ENCODE measurements at places on chromosomes 12 and 14.

GRCh38 chr12:121296618-121297434 lies at the start of gene CAMKK2:
Gene CAMKK2, minus strand, starts transcription at chr12:121296709. Its CDS starts 22,183 bp downstream, at chr12:121274526.
- no peaks in the 10 kb centered on the region for H3K27me3 ChIP-seq
- peak within 1 kb of the TSS; percentile 76 for H3K27ac ChIP-seq
- DNase-seq: peak; percentile 92
- H3K4me3 ChIP-seq: peak within 1 kb of the TSS; percentile 62
- peaks cover 28% of the 10 kb centered on the region for H3K4me1 ChIP-seq

- no peaks in the 10 kb centered on the region for H3K36me3 ChIP-seq
- H3K27ac ChIP-seq: no peak overlapping the region
- no peak overlapping the region for H3K4me3 ChIP-seq
Measured at GRCh38 chr14:54564868-54565784, 1.8 kb upstream of the SAMD4A start.

- no peak for DNase-seq
- no peaks in the 10 kb centered on the region for H3K27me3 ChIP-seq
- no peak within 1 kb of the TSS for H3K27ac ChIP-seq
- H3K4me1 ChIP-seq: no peaks in the 10 kb centered on the region
- H3K36me3 ChIP-seq: no peaks in the 10 kb centered on the region
Measured at GRCh38 chr14:77498120-77498979, at the start of gene ISM2. Gene ISM2, minus strand, starts transcription at chr14:77498816. Its CDS starts 23 bp downstream, at chr14:77498793.

DNA sequence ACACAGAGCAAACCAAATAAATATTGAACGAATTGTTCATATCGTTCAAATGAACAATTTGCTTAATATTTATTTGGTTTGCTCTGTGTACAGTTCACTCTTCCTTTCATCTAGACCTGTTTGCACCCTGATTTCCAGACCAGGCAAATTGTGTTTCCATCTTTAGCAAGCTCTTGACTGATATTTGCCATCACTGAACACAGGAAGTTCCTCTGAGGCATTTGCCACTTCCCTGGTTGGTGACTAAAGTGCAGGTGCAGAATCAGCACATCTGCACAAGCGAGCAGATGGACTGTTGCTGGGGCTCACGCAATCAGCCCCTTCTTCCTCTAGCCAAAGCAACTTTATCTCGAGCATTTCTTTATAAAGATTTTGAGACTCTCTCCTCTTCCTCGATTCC lies 112.9 kb downstream of the DAAM1 start:
- peaks cover 85% of the 10 kb centered on the region for H3K4me1 ChIP-seq
- no peaks in the 10 kb centered on the region for H3K27me3 ChIP-seq
- H3K4me3 ChIP-seq: no peak overlapping the region
- DNase-seq: peak; percentile 88

DNA sequence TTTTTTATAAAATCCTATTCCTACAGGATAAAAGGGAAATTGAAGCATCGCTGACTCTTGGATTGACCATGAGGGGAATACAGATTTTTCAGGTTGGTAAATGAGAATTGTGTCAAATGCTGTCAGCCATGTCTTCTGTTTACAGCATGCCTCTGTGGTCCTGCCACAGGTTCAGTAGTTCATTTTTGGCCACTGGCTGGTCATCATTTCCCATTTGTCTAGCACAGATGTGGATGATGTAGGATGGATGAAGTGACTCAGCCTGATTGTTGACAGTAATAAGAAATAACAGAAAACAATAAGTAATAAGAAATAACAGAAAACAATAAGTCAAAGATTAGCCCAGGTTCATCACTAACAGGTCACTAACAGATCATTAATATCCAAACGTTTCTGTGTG lies 59.8 kb downstream of the FRMD6 start:
- no peaks in the 10 kb centered on the region for H3K27me3 ChIP-seq
- DNase-seq: no peak
- no peaks in the 10 kb centered on the region for H3K4me1 ChIP-seq
- H3K36me3 ChIP-seq: peaks cover 64% of the 10 kb centered on the region
- H3K27ac ChIP-seq: no peak overlapping the region
- H3K4me3 ChIP-seq: no peak overlapping the region

- no peaks in the 10 kb centered on the region for H3K27me3 ChIP-seq
- H3K4me1 ChIP-seq: no peaks in the 10 kb centered on the region
- H3K27ac ChIP-seq: no peak overlapping the region
- no peak overlapping the region for H3K4me3 ChIP-seq
- H3K36me3 ChIP-seq: no peaks in the 10 kb centered on the region
Measured at GRCh38 chr12:101010896-101011295, 199.1 kb downstream of the SLC5A8 start.

- H3K4me3 ChIP-seq: no peak overlapping the region
- no peaks in the 10 kb centered on the region for H3K36me3 ChIP-seq
- DNase-seq: peak; percentile 1
- H3K27ac ChIP-seq: no peak overlapping the region
Measured at GRCh38 chr14:101018561-101019290, 115.2 kb upstream of the RTL1 start.

- no peak overlapping the region for H3K4me3 ChIP-seq
- no peaks in the 10 kb centered on the region for H3K4me1 ChIP-seq
- H3K27me3 ChIP-seq: peaks cover 6% of the 10 kb centered on the region
- no peak overlapping the region for H3K27ac ChIP-seq
- no peaks in the 10 kb centered on the region for H3K36me3 ChIP-seq
Measured at GRCh38 chr14:70096866-70097265, 91.9 kb downstream of the SLC8A3 start.

GRCh38 chr12:45794422-45794821 lies 64.9 kb downstream of the ARID2 start:
- H3K36me3 ChIP-seq: peaks cover 7% of the 10 kb centered on the region
- DNase-seq: no peak
- H3K4me3 ChIP-seq: no peak overlapping the region
- no peak overlapping the region for H3K27ac ChIP-seq

- DNase-seq: no peak
- H3K36me3 ChIP-seq: no peaks in the 10 kb centered on the region
- no peak overlapping the region for H3K4me3 ChIP-seq
Measured at GRCh38 chr14:29078810-29079522, 312.4 kb downstream of the FOXG1 start.

DNA sequence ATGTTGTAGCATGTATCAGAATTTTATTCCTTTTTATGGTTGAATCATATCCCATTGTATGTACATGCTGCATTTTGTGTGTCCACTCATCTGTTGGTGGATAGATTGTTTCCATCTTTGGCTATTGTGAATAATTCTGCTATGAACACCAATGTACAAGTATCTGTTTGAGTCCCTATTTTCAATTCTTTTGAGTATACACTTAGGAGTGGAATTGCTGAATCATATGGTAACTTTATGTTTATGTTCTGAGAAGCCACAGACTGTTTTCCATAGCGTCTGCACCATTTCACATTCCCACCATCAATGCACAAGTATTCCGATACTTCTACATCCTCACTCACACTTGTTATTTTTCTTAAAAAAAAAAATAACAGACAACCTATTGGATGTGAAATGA lies 91.5 kb downstream of the ARF6 start:
- H3K36me3 ChIP-seq: no peaks in the 10 kb centered on the region
- no peak overlapping the region for H3K27ac ChIP-seq
- no peaks in the 10 kb centered on the region for H3K4me1 ChIP-seq
- no peak for DNase-seq

DNA sequence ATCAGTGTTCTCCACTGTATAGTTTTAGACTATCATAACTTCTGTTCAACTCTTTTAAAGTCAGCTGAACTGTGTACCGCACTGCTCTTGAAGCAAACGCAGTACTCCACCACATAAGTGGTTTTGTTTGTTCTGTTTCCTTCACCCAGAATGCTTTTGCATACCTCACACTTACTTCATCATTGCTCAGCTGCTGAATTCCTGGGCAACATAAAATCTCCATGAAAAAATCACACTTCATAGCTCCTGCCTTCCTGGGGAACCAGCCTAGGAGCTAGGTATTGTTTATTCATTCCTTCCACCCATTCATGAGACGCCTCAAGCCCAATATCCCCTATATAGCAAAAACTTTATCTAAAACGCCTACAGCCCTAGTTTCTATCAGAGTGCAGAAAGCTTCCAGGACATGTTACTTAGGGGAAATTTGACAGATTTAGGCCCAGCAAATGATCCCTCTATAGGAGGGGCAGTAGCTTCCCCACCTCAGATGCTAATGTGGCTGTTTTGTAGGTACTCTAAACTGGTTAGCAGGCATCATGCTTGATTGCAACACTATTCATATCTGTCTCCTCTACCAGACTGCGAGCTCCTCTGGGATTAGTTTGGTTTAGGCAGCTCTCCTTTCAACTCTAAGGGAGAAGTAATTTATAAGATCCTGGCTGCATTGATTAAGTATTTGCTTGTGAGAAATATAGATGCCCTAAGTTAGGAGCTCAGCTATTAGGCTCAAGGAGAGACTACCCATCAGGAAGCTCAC lies 44.5 kb downstream of the LRRC9 start:
- H3K4me3 ChIP-seq: 0 out of 2 replicates have a peak overlapping the region, but pooled peaks have one; percentile 4
- no peak overlapping the region for H3K27ac ChIP-seq
- H3K36me3 ChIP-seq: no peaks in the 10 kb centered on the region
- H3K4me1 ChIP-seq: peaks cover 11% of the 10 kb centered on the region
- peaks cover 7% of the 10 kb centered on the region for H3K27me3 ChIP-seq

GRCh38 chr14:61528591-61529021 lies 166.7 kb upstream of the HIF1A start:
- no peak overlapping the region for H3K27ac ChIP-seq
- peaks cover 85% of the 10 kb centered on the region for H3K36me3 ChIP-seq
- no peak overlapping the region for H3K4me3 ChIP-seq
- no peaks in the 10 kb centered on the region for H3K27me3 ChIP-seq
- DNase-seq: no peak
- peaks cover 32% of the 10 kb centered on the region for H3K4me1 ChIP-seq

GRCh38 chr14:48247977-48248376 lies 572.6 kb upstream of the MDGA2 start:
- H3K4me1 ChIP-seq: no peaks in the 10 kb centered on the region
- no peak for DNase-seq
- no peak overlapping the region for H3K4me3 ChIP-seq
- no peaks in the 10 kb centered on the region for H3K27me3 ChIP-seq

DNA sequence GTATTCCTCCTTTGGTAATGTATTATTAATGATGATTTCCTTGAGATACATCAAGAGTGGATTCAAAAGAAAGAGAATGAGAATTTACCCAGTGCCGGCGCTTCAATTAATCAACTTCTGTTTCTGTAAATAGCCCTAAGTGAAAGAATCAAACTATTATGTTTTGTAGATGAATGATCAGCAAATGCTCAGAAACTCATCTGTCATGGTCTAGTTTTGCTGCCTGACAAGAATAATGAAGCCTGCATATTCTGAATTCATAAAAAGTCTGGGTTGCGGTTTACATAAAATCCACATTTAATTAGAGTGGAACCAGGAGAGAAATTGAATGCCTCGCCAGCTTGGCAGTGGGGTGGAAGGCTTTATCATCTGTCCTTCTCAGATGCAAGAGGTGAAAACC lies 325.3 kb downstream of the GALC start:
- no peak for DNase-seq
- no peaks in the 10 kb centered on the region for H3K4me1 ChIP-seq
- H3K36me3 ChIP-seq: no peaks in the 10 kb centered on the region
- H3K27ac ChIP-seq: no peak overlapping the region
- H3K27me3 ChIP-seq: no peaks in the 10 kb centered on the region

DNA sequence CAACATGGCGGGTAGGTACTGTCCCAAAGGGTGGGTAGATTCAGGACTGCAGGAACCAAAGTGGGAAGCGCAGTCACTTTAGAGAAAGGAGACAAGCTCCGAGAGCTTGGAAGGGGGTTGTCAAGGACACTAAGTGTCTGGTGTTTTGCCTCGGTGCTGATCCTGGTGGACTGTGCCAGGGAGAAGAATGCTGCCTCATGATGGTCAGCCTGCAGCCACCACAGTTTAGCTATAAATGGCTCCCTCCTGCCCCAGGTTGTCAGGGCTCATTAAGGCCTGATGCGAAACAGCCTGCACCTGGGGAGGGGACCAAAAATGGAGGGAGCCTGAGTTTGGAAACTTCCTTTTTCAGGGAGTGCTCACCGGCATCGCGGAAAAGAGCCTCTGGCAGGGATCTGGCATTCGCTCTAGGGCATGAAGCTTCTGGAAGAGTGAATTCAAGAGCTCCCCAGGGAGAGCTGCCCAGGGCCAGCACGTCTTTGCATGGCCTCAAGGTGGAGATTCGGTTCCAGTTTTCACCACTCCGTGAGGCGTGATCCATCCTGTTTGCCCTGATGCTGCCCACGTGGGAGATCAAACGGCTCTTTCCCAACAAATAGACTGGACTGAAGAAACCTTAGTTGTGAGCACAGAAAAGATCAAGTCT lies 164.0 kb downstream of the FOXN3 start:
- no peak overlapping the region for H3K27ac ChIP-seq
- no peak for DNase-seq
- H3K36me3 ChIP-seq: peaks cover 10% of the 10 kb centered on the region
- no peak overlapping the region for H3K4me3 ChIP-seq
- peaks cover 10% of the 10 kb centered on the region for H3K4me1 ChIP-seq

DNA sequence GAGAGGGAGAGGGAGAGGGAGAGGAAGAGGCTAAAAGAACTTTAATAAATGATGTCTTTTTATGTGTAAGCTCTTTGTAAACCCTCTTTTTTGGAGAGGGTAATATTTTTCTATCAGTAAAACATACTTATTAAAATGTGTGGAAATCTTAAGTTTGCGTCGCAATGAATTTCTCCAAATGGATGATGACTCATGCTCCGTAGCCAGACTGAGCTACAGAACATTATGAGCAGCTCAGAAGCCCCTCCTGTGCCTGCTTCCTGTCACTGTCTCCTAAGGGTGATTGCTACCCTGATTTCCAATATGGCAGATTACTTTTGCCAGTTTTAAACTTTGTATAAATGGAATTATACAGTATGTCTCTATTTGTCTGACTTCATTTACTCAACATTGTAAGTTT lies 13.0 kb upstream of the PYGL start:
- no peaks in the 10 kb centered on the region for H3K27me3 ChIP-seq
- no peak overlapping the region for H3K27ac ChIP-seq
- DNase-seq: no peak
- peaks cover 7% of the 10 kb centered on the region for H3K4me1 ChIP-seq
- H3K4me3 ChIP-seq: no peak overlapping the region
- no peaks in the 10 kb centered on the region for H3K36me3 ChIP-seq

DNA sequence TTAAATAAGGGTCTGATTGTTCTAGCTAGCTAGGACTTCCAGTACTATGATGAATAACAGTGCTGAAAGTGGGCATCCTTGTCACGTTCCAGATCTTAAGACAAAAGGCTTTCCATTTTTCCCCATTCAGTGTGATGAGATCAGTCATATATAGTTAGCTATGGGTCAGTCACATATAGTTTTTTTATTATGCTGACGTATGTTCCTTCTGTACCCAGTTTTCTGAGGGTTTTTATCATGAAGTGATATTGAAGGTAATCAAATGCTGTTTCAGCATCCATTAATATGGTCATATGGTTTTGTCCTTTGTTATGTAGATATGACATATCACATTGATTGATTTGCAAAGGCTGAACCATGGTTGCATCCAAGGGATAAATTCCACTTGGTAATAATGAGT lies 800.1 kb upstream of the FBXO33 start:
- no peaks in the 10 kb centered on the region for H3K4me1 ChIP-seq
- H3K27me3 ChIP-seq: no peaks in the 10 kb centered on the region
- H3K4me3 ChIP-seq: no peak overlapping the region
- DNase-seq: no peak
- no peak overlapping the region for H3K27ac ChIP-seq
